ENCODE measurements at places on chromosomes 12 and 14. TPM values are rescaled to one million over a fixed set of nuclear protein-coding genes. Genes with fewer than 3 reads are reported as not detected.

RAPGEF3 gene
- total RNA-seq: 43.9 TPM

GZMH gene
- not detected for total RNA-seq

WNT5B gene
- 0.53 TPM for total RNA-seq

RFX4 gene
- not detected for total RNA-seq

BBOF1 gene
- 2.7 TPM for total RNA-seq

IRAK3 gene
- 16.1 TPM for total RNA-seq

BCL2L14 gene
- not detected for total RNA-seq

SERPINA10 gene
- total RNA-seq: not detected

CAPZA3 gene
- not detected for total RNA-seq

Measured in thoracic aorta endothelial cell (primary cell).